ENCODE measurements at places on chromosomes 2 and 18. TPM values are rescaled to one million over a fixed set of nuclear protein-coding genes. Genes with fewer than 3 reads are reported as not detected.

The ABI2 gene
- 63.1 TPM for total RNA-seq

The MSTN gene
- not detected for total RNA-seq

The DSC1 gene
- 7.5 TPM for total RNA-seq

The SNORC gene
- 1.0 TPM for total RNA-seq

The ABHD1 gene
- total RNA-seq: 3.5 TPM

The ARHGAP15 gene
- total RNA-seq: 7.0 TPM

The OSR1 gene
- 2.7 TPM for total RNA-seq

The CAPN13 gene
- total RNA-seq: not detected

DNA sequence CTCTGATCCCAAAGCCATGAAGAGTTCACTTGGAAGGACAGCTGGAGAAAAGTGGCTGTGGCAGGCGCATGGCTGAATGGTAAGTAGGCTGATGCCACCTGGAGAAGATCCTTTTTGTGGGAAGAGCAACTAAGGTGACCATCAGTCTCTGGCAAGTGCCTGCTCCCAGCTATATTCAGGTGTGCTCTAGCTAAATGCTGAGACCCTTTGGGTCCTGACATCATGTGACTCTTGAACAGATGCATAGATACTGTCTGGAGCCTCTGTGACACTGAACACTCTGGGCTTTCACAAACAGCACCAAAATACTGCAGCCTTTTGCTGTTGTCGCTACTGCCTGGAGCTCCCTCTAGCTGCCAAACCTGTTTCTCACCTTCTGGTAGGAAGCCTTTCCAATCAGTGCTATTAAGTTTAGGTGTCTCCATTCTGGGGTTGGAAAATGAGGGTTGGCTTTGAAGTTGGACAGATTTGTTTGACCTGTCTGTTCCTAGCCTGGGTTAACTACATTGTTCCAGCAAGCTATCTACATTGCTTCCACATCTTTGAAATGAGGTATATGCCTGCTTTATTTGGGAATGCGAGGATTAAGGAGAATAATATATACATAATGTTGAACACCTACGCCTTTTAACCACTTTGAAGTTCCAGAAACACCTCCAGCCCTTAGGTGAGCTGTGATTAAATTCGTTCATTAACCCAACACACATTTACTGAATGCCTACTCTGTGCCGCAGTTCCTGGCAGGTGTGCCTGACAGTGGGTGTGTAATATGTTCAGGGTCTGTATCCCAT lies 3.1 kb downstream of the EGR4 start:
- DNase-seq: no peak
- H3K27me3 ChIP-seq: peaks cover 100% of the 10 kb centered on the region
- H3K4me3 ChIP-seq: no peak overlapping the region
- H3K4me1 ChIP-seq: peaks cover 30% of the 10 kb centered on the region
- no peaks in the 10 kb centered on the region for H3K36me3 ChIP-seq

GRCh38 chr2:175111200-175111657 lies 56.8 kb downstream of the ATF2 start:
- H3K27ac ChIP-seq: no peak overlapping the region
- H3K27me3 ChIP-seq: no peaks in the 10 kb centered on the region
- no peak overlapping the region for H3K4me3 ChIP-seq
- peaks cover 78% of the 10 kb centered on the region for H3K36me3 ChIP-seq

DNA sequence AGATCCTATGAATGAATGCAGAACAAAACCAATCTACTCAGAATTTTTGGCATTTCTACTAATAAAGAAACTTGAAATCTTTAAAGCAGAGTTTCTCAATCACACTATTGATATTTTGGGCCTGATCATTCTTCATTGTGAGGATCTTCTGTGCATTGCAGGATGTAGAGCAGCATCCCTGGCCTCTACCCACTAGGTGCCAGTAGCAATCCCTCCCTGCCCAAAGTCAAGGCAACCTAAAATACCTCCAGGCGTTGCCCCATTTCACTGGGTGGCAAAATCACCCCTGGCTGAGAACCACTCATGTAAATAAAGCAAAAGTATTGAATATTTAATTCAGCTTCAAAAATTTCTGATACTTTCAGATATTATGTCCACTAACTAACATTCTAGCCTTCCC lies 213.0 kb downstream of the SP3 start:
- H3K4me1 ChIP-seq: peaks cover 18% of the 10 kb centered on the region
- no peak overlapping the region for H3K27ac ChIP-seq
- H3K36me3 ChIP-seq: no peaks in the 10 kb centered on the region
- H3K4me3 ChIP-seq: no peak overlapping the region
- DNase-seq: no peak

DNA sequence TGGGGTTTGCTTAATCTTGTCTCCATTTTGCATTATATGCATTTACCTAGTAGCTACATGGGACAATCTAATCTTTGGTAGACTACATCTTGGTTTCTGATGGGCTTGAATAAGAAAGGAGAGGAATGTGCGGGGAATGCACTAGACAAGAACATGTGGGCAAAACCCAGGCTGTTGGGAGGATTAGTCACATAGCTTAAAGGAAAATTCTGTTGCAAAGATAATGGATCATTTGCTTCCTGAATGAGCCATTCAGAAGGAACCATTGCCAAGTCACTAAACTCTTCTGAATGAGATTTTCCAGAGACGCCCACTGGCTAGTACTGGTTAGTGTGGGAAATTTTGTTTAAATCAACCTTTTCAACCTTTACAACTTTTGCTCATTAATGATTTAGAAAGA lies 84.8 kb downstream of the OSBPL6 start:
- H3K27ac ChIP-seq: no peak overlapping the region
- DNase-seq: no peak
- H3K4me1 ChIP-seq: peaks cover 3% of the 10 kb centered on the region

DNA sequence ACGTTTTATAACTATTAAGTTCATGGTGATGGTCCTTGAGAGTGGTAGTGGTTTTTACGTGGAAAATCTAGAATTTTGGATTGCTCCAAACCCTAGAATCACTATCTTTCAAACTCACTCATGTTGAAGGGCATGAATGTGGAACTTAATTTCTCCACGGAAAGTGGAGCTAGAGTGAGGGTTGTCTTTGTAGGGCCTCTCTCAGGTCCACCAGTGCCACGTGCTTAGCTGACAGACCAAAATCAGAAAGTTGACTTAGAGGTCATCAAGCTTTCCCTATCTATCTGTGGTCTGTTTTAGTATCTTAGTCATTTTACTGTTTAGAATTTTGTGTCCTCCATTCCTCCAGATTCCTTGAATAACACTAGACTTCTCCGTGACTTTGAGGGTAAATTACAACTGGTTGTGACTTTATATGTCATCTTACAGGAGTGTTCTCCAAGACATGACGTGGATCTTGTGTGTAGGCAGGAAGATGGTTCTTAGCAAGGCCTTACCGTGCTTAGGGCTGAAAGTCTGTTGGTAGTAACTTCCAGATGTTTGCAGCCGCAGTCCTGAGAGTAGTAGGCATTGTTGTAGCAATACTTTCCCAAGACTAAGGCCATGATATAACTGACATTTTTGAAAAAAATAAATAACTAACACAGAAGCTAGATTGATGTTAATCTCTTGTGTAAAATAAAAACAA lies 26.8 kb downstream of the DIS3L2 start:
- H3K4me3 ChIP-seq: no peak overlapping the region
- H3K4me1 ChIP-seq: peaks cover 33% of the 10 kb centered on the region
- peak overlapping the region; percentile 42 for H3K27ac ChIP-seq
- H3K36me3 ChIP-seq: no peaks in the 10 kb centered on the region
- no peaks in the 10 kb centered on the region for H3K27me3 ChIP-seq

- H3K4me1 ChIP-seq: peaks cover 95% of the 10 kb centered on the region
- no peak overlapping the region for H3K27ac ChIP-seq
- no peak for DNase-seq
Measured at GRCh38 chr18:23456835-23457234, 3.7 kb downstream of the RIOK3 start.

DNA sequence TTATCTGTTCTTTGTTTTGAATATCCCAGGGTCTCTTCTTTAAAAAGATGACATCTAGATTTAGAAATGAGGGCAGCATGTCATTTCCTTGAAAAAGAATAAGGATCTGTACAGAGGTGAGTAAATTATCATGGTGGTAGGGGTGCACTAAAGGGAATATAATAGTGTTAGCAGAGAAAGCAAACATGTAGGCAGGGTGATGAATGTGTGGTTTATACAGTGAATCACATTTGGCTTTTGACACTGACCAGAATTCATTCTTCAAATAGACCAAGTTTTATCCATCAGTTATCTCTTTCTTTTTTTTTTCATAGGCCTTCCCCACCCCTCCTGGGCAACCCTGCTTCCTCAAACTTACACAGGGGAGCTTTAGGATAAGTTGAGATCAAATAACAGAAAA lies 184.5 kb upstream of the LRP1B start:
- no peak for DNase-seq
- H3K4me1 ChIP-seq: no peaks in the 10 kb centered on the region
- H3K27me3 ChIP-seq: no peaks in the 10 kb centered on the region
- H3K36me3 ChIP-seq: no peaks in the 10 kb centered on the region

- H3K27me3 ChIP-seq: no peaks in the 10 kb centered on the region
- H3K27ac ChIP-seq: no peak overlapping the region
- no peak overlapping the region for H3K4me3 ChIP-seq
- DNase-seq: no peak
- H3K4me1 ChIP-seq: peaks cover 5% of the 10 kb centered on the region
Measured at GRCh38 chr2:53670331-53670730, 97.3 kb upstream of the CHAC2 start.

DNA sequence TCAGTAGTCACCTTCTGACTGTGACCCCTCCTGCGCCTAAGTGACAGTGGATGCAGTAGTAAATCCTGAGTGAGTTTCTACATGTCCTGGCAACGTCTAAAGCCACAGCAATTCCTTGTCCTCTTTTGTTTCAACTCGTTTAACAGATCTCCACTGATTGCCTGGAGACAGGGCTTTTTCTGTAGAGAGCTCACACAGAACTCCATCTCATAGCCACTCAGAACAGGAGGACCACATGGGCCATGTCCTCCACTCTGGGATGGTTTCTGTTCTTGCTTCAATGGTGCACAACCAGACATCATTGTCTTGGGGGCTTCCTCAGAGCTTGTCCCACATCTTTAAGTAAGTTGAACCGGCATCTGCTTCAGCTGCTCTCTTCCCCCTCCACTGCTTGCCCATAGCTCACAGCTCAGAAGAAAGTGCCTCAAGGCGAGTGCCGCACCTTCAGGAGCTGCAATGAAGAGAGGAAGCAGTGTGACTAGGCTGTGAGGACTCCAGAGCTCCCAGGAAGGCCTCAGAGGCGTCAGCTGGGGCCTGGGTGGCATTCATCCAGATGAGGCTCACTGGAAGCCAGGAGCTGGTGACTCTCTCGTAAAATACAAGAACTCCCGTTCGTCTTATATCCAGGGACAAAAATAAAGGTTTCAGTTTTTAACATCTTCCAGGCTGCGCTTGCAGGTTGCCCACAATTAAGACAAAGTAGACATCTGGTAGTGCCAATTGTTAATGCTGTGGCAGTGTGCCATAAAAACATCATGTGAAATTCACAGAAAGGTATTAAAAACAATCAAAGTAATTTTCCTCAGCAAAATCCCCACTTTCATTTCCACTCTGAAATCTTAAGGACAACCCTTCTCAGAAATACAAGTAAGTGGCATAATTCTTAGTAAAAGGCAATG lies 37.3 kb downstream of the ST3GAL5 start:
- no peaks in the 10 kb centered on the region for H3K27me3 ChIP-seq
- DNase-seq: peak; percentile 43
- peaks cover 20% of the 10 kb centered on the region for H3K4me1 ChIP-seq
- no peak overlapping the region for H3K4me3 ChIP-seq
- no peak overlapping the region for H3K27ac ChIP-seq
- peaks cover 37% of the 10 kb centered on the region for H3K36me3 ChIP-seq

GRCh38 chr2:206989311-206989710 lies 50.0 kb downstream of the CPO start:
- no peaks in the 10 kb centered on the region for H3K36me3 ChIP-seq
- peak; percentile 25 for DNase-seq
- H3K4me1 ChIP-seq: peaks cover 5% of the 10 kb centered on the region

DNA sequence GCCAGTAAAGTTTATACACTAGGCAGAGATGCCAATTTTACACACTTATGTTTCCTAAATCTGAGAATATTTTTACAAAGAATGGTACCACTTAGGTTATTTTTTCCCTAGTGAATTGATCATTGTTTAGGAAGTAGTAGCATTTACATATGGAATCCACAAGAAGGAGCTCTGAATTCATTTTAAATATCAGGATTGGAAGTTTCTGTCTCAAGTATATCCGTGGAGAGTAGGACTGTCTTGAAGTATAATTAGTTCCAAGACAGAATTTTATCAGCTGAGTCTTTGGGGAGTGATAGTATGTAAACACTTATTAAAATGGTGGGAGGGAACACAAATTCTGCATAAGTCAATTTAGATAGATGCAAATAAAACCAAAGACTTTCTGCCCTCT lies 82.3 kb upstream of the FAM98A start:
- H3K4me3 ChIP-seq: no peak overlapping the region
- no peaks in the 10 kb centered on the region for H3K36me3 ChIP-seq
- no peak overlapping the region for H3K27ac ChIP-seq
- H3K4me1 ChIP-seq: no peaks in the 10 kb centered on the region
- peaks cover 5% of the 10 kb centered on the region for H3K27me3 ChIP-seq

DNA sequence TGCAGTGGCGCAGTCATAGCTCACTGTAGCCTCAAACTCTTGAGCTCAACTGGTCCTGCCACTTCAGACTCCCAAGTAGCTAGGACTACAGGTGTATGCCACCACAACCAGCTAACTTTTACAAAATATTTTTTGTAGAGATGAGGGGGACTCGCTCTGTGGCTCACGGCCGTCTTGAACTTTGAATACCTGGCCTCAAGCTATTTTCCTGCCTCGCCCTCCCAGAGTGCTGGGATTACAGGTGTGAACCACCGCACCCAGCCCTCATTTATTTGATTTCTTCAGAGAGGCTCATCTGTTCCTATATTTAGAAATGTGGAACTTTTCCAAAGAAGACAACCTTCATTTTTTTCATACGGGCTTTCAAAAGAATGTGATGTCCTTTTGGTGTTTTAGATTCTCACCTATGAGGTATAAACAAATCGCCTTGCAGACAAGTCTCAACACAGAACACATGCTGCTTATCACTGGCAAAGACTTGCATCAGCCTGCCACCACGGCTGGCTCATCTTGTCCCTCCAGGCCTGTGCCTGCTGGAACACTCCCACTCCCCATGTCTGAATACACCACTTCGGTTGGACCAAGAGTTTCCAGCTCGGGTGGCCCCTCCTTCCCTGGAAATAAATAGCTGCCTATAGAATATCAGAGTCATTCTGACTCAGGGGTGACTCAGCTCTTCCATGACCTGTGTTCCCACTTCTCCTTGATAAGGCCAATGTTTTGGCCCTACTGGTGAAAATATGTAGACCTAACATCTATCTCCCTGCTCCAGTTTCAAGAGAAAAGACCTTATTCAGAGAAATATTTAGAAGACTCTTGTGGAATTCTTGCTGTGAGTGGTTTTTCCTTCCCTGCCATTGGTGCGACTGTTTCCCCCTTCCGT lies 202.6 kb downstream of the TGIF1 start:
- H3K4me3 ChIP-seq: no peak overlapping the region
- H3K36me3 ChIP-seq: no peaks in the 10 kb centered on the region
- no peak overlapping the region for H3K27ac ChIP-seq
- no peaks in the 10 kb centered on the region for H3K27me3 ChIP-seq
- H3K4me1 ChIP-seq: peaks cover 9% of the 10 kb centered on the region
- DNase-seq: peak; percentile 28

- H3K4me3 ChIP-seq: no peak overlapping the region
- H3K4me1 ChIP-seq: peaks cover 29% of the 10 kb centered on the region
- peaks cover 18% of the 10 kb centered on the region for H3K36me3 ChIP-seq
- DNase-seq: no peak
- no peaks in the 10 kb centered on the region for H3K27me3 ChIP-seq
- H3K27ac ChIP-seq: no peak overlapping the region
Measured at GRCh38 chr2:218734190-218734975, 23.7 kb downstream of the TTLL4 start.

GRCh38 chr2:151379169-151379568 lies 21.8 kb downstream of the TNFAIP6 start:
- H3K27me3 ChIP-seq: no peaks in the 10 kb centered on the region
- DNase-seq: no peak
- no peaks in the 10 kb centered on the region for H3K4me1 ChIP-seq
- no peak overlapping the region for H3K4me3 ChIP-seq
